ENCODE measurements at places on chromosomes 5 and 9. TPM values are rescaled to one million over a fixed set of nuclear protein-coding genes. Genes with fewer than 3 reads are reported as not detected.

- DNase-seq: no peak
These were observed 35.4 kb downstream of the KDM4C start for GRCh38 chr9:6793203-6793602.

GRCh38 chr5:141691286-141691866 lies 9.3 kb upstream of the ARAP3 start:
- no peak for DNase-seq

DNA sequence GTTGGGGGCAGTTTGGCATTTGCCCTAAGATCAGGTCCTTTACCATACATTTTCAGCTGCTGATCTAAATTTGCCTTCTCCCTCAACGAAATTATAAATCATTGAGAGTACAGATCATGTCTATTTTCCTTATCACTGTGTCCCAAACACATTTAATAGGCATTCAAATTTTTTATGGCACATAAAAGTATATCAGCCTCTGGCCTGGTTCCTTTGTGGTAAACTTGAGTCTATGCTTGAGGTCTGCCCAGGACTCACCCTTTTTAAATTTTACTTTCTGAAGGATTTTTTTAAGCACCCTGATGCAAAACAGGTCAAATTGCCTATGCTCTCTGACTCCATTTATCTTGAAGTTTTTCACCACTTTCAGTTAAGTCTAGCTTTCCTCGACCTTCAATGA lies 163.6 kb upstream of the GRIN3A start:
- no peak for DNase-seq

GRCh38 chr5:9233035-9233434 lies 312.8 kb downstream of the SEMA5A start:
- no peak for DNase-seq

The FCN2 gene
- total RNA-seq: not detected

GRCh38 chr9:108850293-108850897 lies 5.4 kb downstream of the ACTL7B start:
- peak; percentile 44 for DNase-seq

- no peak for DNase-seq
These were observed 8.2 kb upstream of the AHRR start for GRCh38 chr5:313265-313664.

The TCF7 gene
- under 0.01 TPM for total RNA-seq

DNA sequence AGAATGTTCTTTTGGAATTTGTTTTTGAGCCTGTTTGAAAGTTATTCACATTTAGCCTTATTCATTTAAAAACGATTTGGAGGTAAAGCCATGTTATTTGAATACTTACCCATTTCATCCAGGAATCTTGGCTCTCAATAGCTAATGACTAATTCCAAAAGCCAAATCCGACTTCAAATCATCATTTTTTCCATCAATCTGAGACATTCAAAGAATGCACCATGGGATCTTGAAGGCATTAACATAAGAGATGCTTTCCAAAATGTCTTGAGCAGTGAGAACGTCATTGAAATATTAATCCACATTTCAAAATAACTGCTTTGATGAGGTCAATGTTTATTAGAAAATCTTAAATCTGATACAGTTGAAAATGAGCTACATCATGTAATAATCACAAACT lies 617.0 kb upstream of the RORB start:
- DNase-seq: no peak

- no peak for DNase-seq
These were observed 270.2 kb downstream of the SLF1 start for GRCh38 chr5:94888674-94889073.

- DNase-seq: peak; percentile 85
These were observed 332.4 kb upstream of the DAB2 start for GRCh38 chr5:39757131-39757530.

- no peak for DNase-seq
These were observed 36.5 kb downstream of the WWC1 start for GRCh38 chr5:168327994-168328393.

The UAP1L1 gene
- 16.0 TPM for total RNA-seq

The BASP1 gene
- 126 TPM for total RNA-seq
